ENCODE measurements at places on chromosomes 5 and 9.

DNA sequence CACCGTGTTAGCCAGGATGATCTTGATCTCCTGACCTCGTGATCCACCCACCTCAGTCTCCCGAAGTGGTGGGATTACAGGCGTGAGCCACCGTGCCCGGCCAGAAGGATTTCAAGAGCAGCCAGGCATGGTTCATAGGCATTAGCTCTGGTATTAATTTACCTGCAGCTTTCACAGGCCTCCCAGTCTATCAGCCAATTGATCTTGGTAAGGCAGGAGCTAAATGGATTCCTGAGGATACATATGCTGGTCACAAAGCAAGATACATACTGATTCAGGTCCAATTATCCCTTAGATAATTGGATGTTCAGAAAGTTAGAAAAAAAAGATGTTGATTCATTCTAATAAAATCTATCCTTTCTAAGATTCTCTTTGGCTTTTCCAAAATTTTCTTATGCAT, 487.1 kb downstream of the TLE1 start:
- DNase-seq, result no peak

- DNase-seq, result no peak
Observed at GRCh38 chr5:115214541-115214940, 44.8 kb upstream of the TRIM36 start.

DNA sequence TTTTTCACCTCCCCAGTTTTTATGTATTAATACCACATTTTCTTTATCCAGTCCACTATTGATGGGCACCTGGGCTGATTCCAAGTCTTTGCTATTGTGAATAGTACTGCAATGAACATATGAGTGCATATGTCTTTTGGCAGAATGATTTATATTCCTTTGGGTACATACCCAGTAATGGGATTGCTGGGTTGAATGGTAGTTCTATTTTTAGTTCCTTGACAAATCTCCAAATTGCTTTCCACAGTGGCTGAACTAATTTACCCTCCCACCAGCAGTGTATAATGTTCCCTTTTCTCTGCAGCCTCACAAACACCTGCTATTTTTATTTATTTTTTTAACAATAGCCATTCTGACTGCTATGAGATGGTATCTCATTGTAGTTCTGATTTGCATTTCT, 340.2 kb downstream of the ADAMTS6 start:
- DNase-seq, result no peak

- no peak for DNase-seq
Observed at GRCh38 chr9:95725045-95725444, 150.4 kb upstream of the ERCC6L2 start.

GRCh38 chr9:83060556-83060955, 2.4 kb downstream of the RASEF start:
- DNase-seq, result no peak

- no peak for DNase-seq
Observed at GRCh38 chr5:134125039-134126015, 10.8 kb downstream of the TCF7 start.

GRCh38 chr9:116088396-116088795, 65.2 kb upstream of the PAPPA start:
- DNase-seq, result no peak

DNA sequence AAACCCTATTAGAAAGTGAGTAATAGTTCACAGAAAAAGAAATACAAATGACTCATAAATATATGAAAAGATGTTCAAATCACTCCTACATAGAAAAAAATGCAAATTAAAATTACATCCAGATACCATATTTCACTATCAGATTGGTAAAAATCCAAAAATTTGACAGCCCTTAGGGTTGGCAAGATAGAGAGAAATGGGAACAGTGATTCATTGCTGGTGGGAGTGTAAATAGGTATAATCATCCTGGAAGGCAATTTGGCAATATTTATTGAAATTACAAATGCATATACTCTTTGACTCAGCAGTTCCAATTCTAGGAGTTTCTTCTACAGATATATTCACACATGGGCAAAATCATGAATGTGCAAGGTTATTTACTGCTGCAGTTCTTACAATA, 273.5 kb downstream of the NR2F1-AS1 start:
- no peak for DNase-seq

- no peak for DNase-seq
Observed at GRCh38 chr9:32701321-32702022, 66.0 kb upstream of the TAF1L start.

- DNase-seq, result no peak
Observed at GRCh38 chr9:37486616-37487548, 1.1 kb downstream of the POLR1E start.

GRCh38 chr5:131068893-131069643, 96.0 kb downstream of the HINT1 start:
- DNase-seq, result no peak

DNA sequence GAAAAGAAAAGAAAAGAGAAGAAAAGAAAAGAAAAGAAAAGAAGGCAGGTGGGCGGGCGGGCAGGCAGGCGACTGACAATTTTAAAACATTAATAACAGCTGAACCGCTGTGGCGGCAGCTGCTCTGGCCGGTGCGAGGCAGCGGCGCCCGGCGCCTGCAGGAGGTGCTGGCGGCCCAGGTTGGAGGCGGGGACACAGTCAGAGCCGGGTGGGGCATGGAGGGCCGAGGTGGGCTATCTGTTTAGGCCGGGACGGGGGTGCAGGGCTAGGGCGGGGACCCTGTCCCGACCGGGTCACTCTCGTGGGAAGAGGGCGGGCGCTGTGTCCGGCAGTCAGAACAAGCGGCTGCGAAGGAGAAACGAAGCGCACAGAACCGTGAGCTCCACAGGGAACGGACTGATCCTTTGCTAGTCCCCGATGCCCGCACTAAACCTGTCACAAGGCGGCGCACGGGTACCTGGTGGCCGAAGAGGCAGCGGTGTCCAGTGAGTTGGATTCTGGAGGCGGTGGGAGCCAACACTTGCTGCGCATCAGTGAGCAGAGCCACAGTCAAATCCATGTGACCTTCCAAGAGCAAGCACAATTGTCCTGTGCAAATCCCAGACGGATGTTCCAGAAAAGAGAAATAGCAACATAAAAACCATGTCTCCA, 13.6 kb upstream of the ALDOB start:
- peak; percentile 35 for DNase-seq

GRCh38 chr5:108858959-108859358, 111.3 kb downstream of the FER start:
- DNase-seq, result no peak

GRCh38 chr5:132219981-132220380, 7.7 kb downstream of the P4HA2 start:
- DNase-seq, result no peak

GRCh38 chr5:95080030-95080429, 204.9 kb downstream of the MCTP1 start:
- no peak for DNase-seq

DNA sequence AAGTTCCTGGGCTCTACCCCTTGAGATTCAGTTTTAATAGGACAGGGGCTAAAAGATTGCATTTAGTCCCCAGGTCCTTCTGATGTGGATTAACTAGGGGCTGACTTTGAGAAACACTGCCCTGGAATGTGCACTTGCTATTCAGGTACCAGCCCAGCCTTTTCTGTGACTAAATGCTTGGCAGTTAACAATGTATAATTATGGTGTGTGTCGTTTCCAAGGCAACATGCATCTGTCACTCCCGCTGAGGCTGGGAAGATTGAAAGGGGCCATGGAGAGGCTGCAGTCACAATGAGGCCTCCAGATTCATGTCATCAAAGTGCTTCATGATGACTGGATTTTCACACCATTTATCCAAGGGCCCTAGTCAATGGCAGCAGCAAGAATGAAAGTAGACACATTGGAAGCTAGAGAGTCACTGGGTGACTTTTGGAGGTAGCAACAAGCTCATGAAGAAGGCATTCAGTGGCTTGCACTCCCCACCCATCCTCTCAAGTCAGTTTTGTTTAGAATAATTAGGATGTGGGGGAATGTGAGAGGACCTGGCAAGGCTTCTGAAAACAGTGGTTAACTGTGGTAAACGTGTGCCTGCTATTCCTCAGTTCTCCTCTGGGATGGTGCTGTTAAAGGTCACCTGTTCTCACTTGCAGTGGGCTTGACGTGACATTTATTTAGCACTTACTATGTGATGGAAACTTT, 28.3 kb downstream of the RAI14 start:
- DNase-seq, result no peak

- DNase-seq, result no peak
Observed at GRCh38 chr9:134301387-134302129, 24.7 kb upstream of the RXRA start.

DNA sequence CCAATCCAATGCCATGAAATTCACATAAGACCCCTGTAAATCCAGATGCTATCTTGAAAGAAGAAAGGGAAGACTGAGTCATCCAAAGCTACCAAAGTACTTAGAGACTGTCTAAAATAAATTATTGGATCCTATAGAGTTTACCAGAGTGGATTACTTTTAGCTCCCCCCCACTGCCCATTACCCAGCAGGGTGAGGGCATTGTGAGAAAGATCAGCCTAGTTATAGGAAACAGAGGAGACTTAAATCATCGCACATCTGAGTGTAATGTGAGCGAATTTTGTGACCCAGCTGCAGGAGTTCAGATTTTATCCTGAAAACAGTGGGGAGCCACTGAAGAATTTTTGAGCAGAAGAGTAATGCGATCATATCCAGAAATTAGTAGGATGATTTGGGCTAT, 1.6 kb upstream of the ENHO start:
- no peak for DNase-seq

- no peak for DNase-seq
Observed at GRCh38 chr9:12775679-12776512, 1.1 kb downstream of the LURAP1L start.

GRCh38 chr9:20353931-20354652, 268.2 kb downstream of the MLLT3 start:
- DNase-seq, result no peak

- DNase-seq, result no peak
Observed at GRCh38 chr5:38555354-38556087, 925 bp downstream of the LIFR start.

GRCh38 chr5:15897656-15898055, 281.9 kb downstream of the MARCHF11 start:
- DNase-seq, result no peak

- no peak for DNase-seq
Observed at GRCh38 chr5:10637944-10638343, 74.1 kb downstream of the ANKRD33B start.

- DNase-seq, result no peak
Observed at GRCh38 chr5:84119252-84119651, 265.4 kb downstream of the EDIL3 start.

DNA sequence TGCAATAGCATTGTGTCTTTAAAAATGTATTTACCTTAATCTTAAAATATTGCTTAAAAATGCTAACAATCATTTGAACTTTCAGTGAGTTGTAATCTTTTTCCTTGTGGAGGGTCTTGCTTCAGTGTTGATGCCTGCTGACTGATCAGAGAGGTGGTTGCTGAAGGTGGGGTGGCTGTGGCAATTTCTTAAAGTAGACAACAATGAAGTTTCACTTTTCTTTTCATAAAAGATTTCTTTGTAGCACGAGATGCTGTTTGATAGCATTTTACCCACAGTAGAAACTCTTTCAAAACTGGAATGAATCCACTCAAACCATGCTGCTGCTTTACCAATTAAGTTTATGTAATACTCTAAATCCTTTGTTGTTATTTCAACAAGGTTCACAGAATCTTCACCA, 50.8 kb downstream of the NR3C1 start:
- no peak for DNase-seq

GRCh38 chr9:93567271-93567959, 9.0 kb upstream of the PHF2 start:
- no peak for DNase-seq

- no peak for DNase-seq
Observed at GRCh38 chr9:21454149-21454548, 13.9 kb downstream of the IFNA1 start.

DNA sequence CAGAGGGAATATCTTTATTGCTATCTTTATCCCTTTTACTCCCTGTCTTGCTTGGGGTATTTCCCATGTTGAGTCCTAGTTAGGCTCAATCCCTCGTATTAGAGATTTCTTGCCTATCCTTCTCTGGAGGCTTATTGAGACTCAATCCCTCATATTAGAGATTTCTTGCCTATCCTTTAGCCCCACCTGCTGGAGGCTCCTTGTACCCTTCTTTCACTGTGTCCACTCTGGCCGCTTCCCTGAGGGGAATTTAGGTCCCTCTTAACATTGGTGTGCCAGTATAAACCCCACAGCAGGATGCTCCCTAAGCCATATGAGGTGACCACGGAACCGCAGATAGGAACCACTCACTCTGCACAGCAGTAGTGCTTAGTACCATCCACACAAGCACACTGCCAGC, 110.7 kb upstream of the MAMDC2 start:
- no peak for DNase-seq

GRCh38 chr5:180154821-180155364, 54.1 kb downstream of the RASGEF1C start:
- no peak for DNase-seq

- no peak for DNase-seq
Observed at GRCh38 chr5:59489551-59489950, 404.0 kb downstream of the PDE4D start.

GRCh38 chr9:19379283-19379682, 753 bp downstream of the RPS6 start:
- no peak for DNase-seq

- no peak for DNase-seq
Observed at GRCh38 chr9:97632248-97632984, 752 bp downstream of the TSTD2 start.

GRCh38 chr9:128733256-128733655, 9.3 kb upstream of the ZDHHC12 start:
- no peak for DNase-seq

- no peak for DNase-seq
Observed at GRCh38 chr5:82164176-82164976, 113.8 kb downstream of the RPS23 start.

DNA sequence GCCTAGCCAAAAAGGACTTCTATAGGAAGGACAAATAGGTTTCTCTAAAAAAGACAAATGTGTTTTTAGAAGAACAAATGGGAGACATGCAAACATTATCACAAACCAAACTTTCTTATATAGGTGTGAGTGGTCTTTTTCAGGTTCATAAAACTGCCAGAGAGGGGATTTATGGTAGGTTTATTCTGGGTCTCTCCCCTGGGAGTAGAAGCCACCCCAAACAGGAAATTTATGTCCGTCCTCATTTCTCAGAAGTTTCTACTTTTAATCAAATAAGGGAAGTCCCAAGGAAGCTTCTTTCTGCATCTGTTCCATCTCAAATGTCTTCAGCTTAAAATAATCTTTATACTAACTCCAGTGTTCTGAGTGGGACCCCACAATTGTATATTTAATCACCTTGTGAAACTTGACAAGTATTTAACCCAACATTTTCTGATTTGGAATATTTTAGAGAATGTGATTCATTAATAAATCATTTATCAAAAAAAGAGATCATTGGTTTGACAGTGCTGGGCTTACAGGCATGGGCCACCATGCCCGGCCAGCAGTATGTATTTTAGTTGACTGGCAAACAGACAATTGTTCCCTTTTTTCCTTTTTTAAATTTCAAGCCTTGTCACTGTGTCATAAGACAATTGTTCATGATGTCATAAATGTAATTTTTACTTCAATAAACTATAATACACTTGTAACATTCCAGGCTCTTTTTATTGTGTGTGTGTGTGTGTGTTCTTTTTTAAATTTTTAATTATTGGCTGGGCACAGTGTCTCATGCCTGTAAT, 44.6 kb upstream of the GLDC start:
- no peak for DNase-seq

Data from cortex of kidney (tissue), 1 donor.